Immature natural killer cell (primary cell): ENCODE measurements at places on chromosomes 11 and 22.

DNA sequence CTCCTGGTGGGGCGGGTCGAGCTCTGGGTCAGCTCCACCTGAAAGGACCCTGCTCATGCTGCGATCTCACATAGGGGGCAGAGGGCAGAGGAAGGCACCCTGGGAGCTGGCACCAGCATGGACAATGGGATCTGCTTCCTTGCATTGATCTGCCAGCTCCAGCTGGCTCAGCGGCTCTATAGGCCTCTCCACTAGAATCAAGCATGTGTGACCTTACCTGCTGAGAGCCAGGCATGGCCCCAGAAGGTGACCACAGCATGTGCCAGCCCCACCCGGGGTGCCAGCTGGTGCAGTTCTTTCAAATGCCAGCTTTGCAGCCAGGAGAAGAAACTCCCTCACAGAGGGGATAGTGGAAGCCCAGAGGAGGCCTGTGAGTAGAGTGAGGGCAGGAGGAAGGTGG is 22.0 kb upstream of the KLHL35 start:
- no peak for DNase-seq

- peak; percentile 34 for DNase-seq
Observed at GRCh38 chr22:30326255-30326705, 461 bp downstream of the TBC1D10A start.

GRCh38 chr11:119376197-119376847 is 5.2 kb downstream of the USP2 start:
- DNase-seq: no peak

- peak; percentile 84 for DNase-seq
Observed at GRCh38 chr11:125514336-125515101, 18.5 kb upstream of the FEZ1 start.

- DNase-seq: peak; percentile 31
Observed at GRCh38 chr11:118295815-118296454, 8.6 kb upstream of the CD3E start.

- DNase-seq: no peak
Observed at GRCh38 chr22:21082248-21082647, 36.5 kb downstream of the LRRC74B start.

GRCh38 chr22:41598081-41598480 is 8.4 kb upstream of the PMM1 start:
- DNase-seq: no peak

- DNase-seq: no peak
Observed at GRCh38 chr11:130904380-130904779, 11.9 kb downstream of the SNX19 start.
